EH (cell line): ENCODE measurements at places on chromosomes 11 and 22.
A peak's percentile ranks its signal among the peaks of the same experiment; 100 is the strongest.

GRCh38 chr11:72336163-72336562 lies 92.2 kb upstream of the PHOX2A start:
- no peak for DNase-seq

DNA sequence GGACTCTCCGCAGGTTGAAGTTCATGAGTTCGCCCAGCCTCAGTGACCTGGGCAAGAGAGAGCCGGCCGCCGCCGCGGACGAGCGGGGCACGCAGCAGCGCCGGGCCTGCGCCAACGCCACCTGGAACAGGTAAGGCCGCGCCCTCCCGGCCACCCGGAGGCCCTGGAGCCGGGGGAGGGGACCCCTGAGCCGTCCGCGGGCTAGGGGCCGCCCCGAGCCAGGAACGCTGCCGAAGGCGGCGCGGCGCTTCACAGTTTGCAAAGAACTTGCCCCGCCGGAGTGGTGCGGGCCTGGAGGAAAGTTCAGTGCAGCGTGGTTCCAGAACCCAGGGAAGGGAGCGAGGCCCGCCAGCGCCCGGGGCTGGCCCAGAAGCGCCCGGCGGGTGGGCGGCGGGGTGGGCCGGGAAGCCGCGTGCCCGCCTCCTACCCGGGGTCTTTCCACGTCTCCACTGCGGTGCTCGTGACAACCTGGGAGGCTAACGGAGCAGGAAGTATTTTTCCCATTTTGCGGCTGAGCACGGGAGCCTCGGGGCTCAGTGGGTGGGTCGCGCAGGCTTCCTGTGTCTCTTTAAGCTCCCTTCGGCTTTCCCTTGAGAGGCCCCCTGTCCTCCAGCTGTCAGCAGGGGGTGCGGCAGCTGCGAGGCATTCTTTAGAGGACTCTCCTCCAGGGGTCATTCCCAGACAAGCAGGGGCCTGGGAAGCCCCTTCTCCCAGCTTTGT lies 635 bp downstream of the PRR5 start:
- DNase-seq: peak; percentile 72

GRCh38 chr22:17942721-17943120 lies 81.6 kb downstream of the MICAL3 start:
- no peak for DNase-seq

GRCh38 chr11:3894128-3894731 lies 38.8 kb downstream of the STIM1 start:
- DNase-seq: peak; percentile 71

DNA sequence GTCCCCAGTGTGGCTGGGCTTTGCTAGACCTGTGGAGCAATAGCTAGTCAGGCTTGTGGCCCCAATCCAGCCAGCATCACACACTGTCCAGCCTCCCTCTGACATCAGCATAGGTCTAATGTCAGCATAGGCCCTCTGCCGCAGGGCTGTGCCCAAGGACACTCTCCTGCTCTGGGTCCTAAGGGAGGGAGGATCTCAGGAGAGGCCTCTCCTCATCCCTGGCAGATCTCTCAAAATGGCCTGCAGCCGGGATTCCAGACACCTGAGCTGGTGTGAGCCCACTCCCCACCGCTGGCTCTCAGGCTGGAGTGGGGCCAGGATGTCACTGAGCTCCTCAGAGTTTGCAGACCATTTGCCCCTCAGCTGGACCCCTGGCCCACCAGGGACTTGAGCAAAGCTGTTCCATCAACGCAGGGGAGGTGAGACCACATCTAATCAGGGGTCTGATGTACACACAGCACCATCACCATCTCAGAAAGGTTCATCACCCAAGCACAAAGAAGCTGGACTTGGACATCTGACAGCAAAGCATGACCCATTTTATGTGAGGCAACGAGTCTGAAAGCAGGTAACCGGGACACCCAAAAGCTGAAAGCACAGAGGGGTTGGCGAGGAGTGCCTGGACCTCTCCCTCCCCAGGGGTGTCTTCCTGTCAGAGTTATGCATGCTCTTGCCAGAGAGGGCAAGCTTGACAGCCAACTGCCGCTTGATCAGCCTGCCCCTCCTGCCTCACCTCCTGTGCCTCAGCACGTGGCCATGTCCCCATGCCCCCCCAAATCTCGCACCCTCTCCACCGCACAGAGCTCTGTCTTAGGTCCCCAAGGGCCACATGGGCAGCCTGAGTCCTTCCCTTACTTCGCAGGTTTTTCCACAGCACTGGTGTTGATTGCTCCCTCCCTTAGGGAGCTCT lies 69.7 kb upstream of the SEPTIN5 start:
- DNase-seq: peak; percentile 11

- DNase-seq: peak; percentile 46
Measured at GRCh38 chr11:46674463-46675287, 25.7 kb downstream of the ARHGAP1 start.

DNA sequence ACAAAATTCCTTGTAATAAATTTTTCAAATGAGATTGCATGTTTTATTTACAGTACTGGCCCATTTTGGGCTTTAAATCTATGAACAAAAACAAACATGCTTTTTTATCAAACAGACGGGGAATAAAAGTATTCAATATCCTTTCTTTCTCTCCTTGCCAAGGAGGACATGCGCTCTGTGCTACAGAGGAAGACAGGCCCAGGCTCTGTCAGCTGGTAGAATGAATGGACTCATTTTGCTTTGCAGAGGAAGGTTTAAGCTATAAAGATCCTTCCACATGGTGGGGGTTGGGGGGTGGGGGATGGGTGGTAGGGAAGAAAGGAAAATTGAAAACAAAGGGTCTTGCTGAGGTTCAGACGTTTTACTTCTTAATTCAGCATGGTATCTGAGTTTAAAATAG lies 575.6 kb downstream of the INSC start:
- DNase-seq: no peak

DNA sequence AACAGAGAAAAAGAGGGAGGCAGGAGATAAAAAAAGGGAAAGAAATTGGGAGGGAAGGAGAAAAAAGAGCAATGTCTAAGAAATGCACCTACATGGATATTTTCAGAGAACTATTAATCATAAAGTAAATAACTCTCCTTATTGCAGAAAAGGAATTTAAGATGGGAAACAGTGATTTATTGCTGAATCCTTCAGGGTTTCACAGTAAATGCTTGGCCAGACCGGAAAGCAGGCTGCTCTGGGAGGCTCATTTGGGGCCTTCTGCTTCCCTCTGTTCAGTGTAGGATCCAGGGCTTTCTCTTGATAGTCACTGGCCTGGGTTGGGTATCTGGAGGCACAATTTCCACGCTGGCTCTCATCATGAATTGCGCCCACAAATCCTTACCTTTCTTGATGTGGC lies 324.3 kb upstream of the SORL1-AS1 start:
- peak; percentile 55 for DNase-seq

- no peak for DNase-seq
Measured at GRCh38 chr11:116439361-116439677, 333.5 kb downstream of the BUD13 start.

GRCh38 chr22:29883045-29883774 lies at the start of gene MTMR3:
Gene MTMR3, plus strand, starts transcription at chr22:29883174. Its CDS starts 87,886 bp downstream, at chr22:29971060.
- DNase-seq: peak; percentile 89

GRCh38 chr22:50531546-50531961 lies 1.7 kb upstream of the TYMP start:
- peak; percentile 11 for DNase-seq

DNA sequence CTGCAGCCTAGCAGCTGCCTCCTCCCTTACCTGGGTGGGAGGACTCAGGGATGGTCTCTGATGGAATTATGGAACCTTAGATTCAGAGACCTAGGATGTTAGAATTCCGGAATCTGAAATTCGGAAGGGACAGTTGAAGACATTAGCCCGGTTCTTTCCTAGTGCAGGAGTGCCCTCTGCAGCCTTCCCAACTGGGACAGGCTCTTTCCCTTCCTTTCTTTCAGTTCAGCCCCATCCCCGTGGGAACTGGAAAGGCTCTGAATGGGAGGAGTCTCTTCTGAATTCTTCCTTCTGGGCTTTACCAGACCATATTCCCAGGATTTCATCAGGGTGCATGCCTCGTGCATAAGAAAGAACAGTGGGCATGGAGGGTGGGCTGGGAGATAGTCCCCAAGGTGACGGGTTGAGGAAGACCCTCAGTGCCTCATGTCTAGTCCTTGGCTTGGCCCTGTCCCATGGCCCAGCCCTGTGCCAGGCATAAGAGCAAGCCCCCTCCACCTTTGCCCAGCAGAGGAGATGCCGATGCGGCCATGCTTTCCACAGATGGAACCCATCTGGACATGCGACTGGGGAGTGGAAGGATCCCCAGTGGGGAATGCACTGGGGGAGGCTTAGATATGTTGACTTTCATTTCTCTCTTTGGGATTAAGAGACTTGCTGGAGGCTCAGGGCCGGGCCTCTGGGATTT lies 14.4 kb downstream of the DNAJB13 start:
- peak; percentile 54 for DNase-seq

- peak; percentile 21 for DNase-seq
Measured at GRCh38 chr11:6474806-6475500, 1.2 kb upstream of the TRIM3 start.

- no peak for DNase-seq
Measured at GRCh38 chr11:37630866-37631265, 1032.8 kb upstream of the RAG2 start.

GRCh38 chr22:43131773-43132501 lies 11.3 kb downstream of the MCAT start:
- DNase-seq: no peak

DNA sequence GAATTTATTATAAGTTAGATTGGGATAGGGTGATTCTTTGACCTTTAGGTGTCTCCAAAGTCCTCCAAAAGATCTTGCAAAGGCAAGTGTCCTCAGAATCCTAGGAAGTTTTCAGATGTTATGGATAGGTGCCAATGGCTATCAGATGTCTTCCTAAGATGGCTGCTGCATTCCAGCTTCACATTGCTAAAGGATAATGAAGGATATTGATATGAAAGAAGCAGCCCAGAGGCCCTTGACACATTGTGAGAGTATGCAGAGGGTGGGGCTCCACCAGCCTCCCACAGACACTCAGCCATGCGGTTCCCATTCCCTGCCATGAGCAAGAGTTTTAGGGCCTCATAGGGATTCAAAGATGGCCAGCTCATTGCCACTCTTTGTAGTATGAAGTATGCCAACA lies 22.3 kb upstream of the GLYATL2 start:
- DNase-seq: peak; percentile 60

DNA sequence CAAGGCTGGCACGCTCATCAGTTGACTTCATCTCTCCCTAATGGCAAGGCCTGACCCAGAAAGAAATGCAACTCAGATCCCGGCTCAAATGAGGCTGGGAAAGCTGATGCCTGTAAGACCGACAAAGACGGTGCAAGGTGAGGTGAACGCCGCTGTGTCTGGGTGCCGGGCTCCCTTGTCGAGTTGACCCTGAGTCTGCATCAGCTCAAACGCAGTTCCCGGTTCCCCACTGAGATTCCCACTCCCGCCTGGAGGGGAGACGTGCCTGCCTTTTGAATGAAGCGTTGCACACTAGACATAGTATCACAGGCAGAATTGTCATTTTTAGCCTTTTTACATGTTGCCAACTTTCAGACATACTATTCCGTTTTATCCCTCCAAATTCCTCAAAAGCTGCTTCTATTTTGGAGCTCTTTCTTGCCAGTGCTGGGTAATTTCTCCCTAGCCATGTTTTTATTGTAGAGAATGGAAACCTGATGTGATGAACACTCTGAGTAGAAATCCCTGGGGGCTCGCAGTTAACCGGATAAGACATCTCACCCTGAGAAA lies 831 bp upstream of the TP53AIP1 start:
- no peak for DNase-seq

DNA sequence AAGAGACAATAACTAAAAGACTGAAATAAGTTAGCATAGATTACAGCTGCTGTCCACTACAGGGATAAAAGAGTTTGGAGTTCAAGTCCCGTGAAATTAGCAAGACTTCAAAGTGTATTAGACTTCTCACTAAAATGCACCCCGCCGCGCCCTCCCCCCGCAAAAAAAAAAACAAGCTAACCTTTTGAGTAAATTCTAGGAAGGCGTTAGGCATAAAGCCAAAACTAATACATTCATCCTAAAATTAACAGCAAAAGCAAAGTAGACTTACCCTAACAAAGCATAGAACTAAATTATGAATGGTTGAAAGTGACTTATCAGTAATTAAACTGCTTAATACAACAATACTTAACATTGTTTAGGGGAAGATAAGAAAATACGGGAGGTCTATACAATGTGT lies 581.0 kb upstream of the CHORDC1 start:
- no peak for DNase-seq

GRCh38 chr11:118799372-118799771 lies 8.4 kb upstream of the DDX6 start:
- no peak for DNase-seq

- no peak for DNase-seq
Measured at GRCh38 chr11:107025673-107026072, 7.4 kb upstream of the GUCY1A2 start.

DNA sequence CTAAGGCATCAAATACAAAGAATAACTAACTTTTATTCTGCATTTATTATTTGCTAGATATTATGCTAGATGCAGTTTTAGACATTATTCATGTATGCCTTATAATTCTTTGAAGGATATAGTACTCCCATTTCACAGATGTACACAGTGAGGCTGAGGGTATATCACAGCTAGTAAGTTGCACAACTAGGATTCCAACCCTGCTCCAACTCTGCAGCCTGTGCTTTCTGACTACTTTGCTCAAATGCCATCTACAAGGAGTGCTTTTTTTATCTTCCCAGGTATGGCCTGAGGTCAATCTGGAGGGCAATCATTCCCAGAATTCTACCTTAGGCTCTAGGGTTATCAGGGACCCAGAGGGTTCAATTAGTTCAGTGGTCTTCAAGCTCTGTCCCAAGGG lies 28.4 kb downstream of the NUP160 start:
- no peak for DNase-seq

DNA sequence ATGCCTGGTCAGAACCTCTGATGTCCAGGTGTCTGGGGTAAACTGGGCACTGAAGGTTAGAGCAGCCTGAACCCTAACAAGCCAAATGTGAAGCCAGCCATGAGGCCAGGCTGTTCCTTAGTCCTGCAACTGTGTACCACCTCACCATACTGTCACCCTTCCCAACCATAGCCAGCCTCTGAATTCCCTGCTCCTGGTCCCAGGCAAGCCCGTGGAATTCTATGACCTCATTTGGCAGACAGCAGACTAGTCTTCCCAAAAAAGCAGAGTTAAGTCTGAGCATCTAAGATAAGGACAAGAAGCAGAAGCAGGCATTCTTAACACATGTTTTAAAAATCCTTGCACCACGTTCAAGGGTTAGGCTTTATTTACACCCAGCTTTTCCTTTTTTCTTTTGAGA lies 134.8 kb downstream of the C11orf58 start:
- DNase-seq: peak; percentile 16

GRCh38 chr22:20624161-20624616 lies 116.8 kb downstream of the MED15 start:
- peak; percentile 26 for DNase-seq

GRCh38 chr11:67638535-67639437 lies 777 bp downstream of the TBX10 start:
- no peak for DNase-seq

- no peak for DNase-seq
Measured at GRCh38 chr11:19073454-19074415, 13.2 kb upstream of the MRGPRX2 start.

- DNase-seq: no peak
Measured at GRCh38 chr11:33344611-33345010, 87.4 kb downstream of the HIPK3 start.
